ENCODE measurements at places on chromosomes 3 and 15.

DNA sequence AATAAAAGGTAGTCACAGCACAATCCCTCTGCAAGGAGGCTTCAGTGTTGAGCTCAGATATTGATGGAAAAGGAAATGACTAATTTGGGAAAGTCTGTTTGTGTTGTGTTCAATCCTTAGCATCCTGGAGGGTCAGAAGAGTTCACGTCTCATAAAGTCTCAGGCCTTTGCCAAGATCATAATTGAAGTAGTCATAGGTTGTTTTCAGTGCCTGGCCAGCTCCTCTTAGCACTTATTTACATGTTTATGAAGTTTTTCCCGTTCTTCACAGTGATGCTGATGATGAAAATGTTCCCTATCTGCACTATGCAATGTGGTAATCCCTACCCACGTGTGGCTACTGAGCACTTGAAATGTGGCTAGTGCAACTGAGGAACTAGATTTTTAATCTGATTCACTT, 61.6 kb upstream of the TGFBR2 start:
- no peak for DNase-seq

- no peak for DNase-seq
These were observed 131.6 kb downstream of the SV2B start for GRCh38 chr15:91231703-91232102.

- DNase-seq, result no peak
These were observed 10.1 kb upstream of the FSTL1 start for GRCh38 chr3:120460862-120461261.

- no peak for DNase-seq
These were observed 2.7 kb upstream of the WNT5A start for GRCh38 chr3:55489798-55490132.

DNA sequence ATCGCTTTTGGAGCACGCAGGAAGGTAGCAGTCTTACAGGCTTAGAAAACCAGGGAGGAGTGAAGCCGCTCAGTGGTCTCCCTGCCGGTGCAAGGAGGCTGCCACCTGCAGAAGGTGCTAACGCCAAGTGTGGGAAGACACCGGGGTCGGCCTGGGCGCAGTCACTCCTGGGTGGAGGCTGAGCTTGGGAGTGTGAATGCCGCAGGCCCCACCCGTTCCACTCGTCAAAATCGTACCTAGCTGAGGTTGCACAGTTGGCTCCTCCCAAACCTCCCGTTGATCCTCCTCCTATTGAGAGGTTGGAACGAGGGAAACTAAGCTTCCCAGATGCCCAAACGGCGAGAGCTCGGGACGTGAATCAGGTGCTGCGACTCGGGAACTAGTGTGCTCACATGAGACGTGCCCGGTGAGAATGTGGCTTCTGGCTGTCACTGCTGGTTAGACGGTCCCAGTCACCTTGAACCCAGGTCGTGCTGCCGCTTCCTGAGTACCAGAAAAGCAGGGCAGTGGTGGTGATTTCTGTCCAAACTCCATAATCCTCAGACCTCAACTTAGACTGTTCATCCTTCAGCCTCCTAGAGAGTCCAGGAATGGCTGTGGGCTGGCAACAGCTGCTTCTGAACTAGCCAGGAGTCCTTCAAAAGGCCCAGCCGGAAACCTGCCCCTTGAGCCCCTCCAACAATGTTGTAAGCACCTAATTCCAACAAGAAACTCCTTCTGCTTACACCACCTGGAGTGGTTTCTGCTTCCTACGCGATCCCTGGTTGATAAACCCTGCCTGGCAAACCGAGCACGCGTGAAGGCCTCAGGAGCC, 156.0 kb downstream of the XXYLT1 start:
- DNase-seq, result no peak

DNA sequence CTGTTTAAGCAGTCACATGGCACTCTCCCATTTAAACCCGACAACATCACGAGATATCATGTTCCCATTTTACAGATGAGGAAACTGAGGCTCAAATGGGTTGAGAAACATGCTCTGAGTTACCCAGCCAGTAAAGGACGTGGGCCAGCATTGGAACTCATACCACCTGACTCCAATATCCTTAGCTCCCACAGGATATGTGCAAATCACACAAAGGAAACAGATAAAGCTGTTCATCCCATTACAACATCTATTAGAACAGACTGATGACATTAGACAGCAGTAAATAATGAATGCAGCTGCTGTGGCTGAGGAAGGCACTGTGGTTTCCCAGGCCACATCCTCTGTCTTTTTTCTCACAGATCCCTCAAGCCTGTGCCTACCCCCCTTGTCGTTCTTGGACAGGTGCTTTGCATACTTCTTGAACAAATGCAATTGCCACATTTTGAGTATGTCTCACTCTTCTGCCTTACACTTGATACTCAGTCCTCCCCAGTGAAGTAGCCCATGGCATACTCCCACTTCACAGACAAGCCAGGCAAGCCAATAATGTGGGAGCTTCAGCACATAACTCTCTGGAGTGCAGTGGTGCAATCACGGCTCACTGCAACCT, 17.7 kb downstream of the FRMD4B start:
- DNase-seq, result peak; percentile 42

GRCh38 chr3:121152573-121152972, 244.6 kb downstream of the STXBP5L start:
- no peak for DNase-seq

DNA sequence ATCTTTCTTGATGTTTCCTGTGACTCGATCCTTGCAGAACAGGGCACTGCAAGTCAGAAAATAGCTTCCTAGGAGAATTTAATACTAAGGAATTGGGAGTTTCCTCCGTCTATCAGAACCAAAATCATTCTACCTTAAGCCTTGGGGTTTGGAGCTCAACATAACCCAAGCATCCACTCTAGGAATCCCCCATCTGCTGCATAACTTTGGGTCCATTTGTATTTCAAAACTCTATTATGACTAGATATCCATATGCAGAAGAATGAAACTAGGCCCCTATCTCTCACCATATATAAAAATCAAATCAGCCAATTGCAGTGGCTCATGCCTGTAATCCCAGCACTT, 61.7 kb upstream of the AKAP13 start:
- no peak for DNase-seq

DNA sequence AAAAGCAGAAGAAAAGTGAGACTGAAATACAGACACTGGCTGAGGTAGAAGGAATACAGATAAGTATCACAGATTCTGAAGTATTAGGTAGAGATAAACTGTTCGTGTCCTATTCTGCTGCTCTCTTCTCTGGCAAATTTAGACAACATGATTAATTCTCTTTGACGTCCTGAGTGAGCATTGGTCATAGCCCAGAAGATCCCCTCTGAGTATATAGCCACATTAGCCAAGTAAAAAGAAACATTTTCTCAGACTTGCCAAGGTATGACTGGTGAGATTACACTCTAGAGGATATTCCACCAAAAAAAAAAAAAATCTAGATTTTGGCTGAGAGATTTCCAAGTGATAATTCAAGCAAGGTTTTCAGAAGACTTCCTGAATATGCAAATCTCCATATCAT, 111.4 kb upstream of the ALCAM start:
- DNase-seq, result no peak

All from CD4-positive, alpha-beta T cell treated with Interleukin-4 for 4 hours (primary cell).